ENCODE measurements at places on chromosomes 5 and 9.

GRCh38 chr9:19102181-19102630 lies 498 bp downstream of the HAUS6 start:
- peak; percentile 33 for DNase-seq

- peak; percentile 49 for DNase-seq
Measured at GRCh38 chr5:68290260-68290674, 74.7 kb downstream of the PIK3R1 start.

GRCh38 chr9:37806271-37806670 lies 5.7 kb downstream of the DCAF10 start:
- no peak for DNase-seq

DNA sequence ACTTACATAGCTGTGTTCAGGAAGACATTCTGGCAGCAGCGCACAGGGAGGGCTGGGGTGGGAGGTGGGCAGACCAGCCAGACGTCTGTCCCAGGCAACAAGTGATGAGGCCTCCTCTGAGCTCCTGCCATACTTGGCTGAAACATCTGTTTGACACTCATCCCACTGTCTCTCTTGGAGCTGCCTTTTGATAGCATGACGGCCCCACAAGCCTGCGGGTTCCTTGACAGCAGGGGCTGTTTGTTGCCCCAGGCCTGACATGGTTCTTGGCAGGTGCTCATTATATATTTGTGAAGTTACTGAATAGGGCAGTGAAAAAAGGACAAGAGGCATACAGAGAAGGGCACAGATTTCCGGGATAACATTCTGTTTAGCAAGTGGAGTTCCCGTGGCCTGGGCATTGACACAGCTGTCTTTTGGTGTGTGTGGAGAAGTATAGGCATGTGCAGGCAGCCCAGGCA lies 22.2 kb upstream of the B4GALT1 start:
- no peak for DNase-seq

DNA sequence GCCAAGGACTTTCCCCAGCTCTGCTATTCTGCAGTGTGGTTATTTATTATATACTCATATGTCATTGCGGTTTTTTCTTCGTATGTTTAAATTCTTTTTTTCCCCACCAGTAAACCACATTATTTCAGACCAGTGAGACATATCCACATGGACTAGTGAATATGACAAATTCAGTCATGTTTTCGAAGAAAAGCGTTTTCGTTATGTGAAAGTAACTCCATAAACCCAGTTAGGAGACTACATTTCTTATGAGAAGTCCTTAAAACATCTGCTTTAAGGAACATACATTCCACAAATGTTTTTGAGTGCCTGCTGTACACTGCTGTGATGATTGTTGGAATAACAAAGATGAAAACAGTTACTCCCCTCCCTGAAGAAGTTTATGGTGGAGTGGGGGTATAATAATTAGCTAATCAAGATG lies 591.8 kb upstream of the CLINT1 start:
- DNase-seq: no peak

GRCh38 chr5:66406761-66407336 lies 189.3 kb upstream of the MAST4 start:
- no peak for DNase-seq

- no peak for DNase-seq
Measured at GRCh38 chr5:169126481-169127021, 174.4 kb downstream of the SLIT3 start.

DNA sequence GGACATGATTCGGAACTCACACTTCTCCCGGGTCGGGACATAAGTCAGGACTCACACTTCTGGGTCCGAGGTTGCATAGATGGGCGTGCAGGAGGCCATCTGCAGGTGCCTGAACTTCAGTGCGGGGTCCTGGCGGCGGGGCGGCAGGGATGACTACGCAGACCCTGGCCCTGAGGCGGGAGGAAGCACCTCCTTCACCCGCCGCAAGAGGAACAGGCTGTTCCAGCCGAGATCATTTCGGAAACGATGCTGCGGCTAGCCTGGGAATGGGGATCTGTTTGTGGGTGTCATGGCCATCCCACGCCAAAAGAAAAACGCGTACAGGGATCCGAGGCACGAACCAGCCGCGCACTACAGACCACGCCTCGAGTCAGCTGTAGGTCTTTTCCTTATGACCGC lies 196.6 kb downstream of the TTLL11 start:
- DNase-seq: no peak

GRCh38 chr5:7616897-7617296 lies 221.0 kb downstream of the ADCY2 start:
- no peak for DNase-seq

Measured in HT-29 (cell line).